ENCODE measurements at places on chromosomes 5 and 9.

GRCh38 chr5:65695896-65696295, 26.0 kb downstream of the SGTB start:
- DNase-seq, result no peak

- DNase-seq, result no peak
These were observed 46.0 kb upstream of the FSTL4 start for GRCh38 chr5:133658327-133658726.

DNA sequence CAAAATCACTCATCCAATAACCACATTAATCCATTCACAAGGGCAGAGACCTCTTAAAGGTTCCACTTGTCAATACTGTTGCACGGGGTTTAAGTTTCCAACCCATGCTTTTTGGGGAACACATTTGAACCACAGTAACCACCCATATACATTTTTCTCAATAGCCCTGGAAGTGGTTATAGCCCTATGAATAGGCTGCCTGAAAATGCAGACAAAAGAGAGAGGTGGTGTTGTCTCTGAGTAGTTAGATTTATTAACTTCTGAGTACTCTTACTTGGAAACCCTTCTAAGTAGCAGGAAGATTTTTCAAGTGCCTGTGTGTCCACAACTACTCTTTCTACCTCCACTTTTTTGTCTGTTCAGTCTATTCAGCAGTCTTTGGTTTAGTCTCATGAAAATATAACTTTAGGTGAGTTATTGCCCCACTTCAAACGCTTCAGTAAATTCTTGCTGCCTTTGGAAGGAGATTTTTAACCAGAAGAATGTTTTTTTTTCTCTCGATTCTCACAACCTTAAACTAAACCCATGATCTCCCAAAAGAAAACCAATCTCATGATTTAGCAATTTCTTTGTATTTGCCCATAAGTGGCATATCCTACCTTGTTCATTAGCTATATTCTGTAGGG, 42.6 kb downstream of the ARHGEF28 start:
- no peak for DNase-seq

GRCh38 chr5:135598691-135599395, 20.1 kb upstream of the CXCL14 start:
- no peak for DNase-seq

- DNase-seq, result no peak
These were observed 119.5 kb downstream of the SYK start for GRCh38 chr9:90921104-90921503.

GRCh38 chr9:75930730-75931321, 40.4 kb downstream of the PCSK5 start:
- no peak for DNase-seq

GRCh38 chr5:122500245-122501088, 188.4 kb downstream of the SNCAIP start:
- no peak for DNase-seq

- no peak for DNase-seq
These were observed 377.7 kb downstream of the PIK3R1 start for GRCh38 chr5:68593211-68593671.

DNA sequence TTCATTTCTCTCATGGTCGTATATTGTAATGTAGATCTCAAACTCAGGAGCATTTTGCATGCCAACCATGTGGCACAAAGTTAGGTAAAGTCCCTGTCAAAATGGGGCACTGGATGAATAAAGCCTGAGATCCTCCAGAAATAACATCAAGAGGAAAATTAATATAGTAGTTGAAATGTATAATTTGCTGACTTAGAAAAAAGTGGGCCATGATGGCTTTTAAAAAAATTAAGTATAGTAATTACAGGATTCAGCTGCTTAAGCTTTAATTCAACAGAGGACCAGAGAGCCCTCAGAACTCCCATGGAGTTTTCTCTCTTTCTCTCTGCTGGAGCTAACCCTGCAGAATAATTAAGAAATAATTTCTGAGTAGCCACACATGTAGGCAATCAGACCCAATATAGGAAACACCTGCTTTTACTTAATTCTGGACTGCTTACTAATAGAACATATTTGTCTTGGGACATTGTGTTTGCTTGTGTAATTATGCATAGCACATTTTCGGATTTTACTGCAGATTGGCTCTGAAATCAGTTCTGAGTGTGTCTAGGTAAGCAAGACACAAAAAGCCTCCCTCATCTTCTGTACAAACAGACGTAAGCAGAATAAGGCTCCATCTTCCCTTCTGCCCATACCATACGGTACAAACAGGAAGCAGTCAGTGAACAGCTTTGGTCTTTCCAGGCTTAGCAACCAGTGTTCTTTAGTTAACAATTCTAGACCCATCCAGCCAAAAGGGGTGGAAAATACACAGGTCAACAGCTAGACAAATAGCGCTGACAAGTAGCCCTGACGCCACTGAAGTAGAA, 26.5 kb upstream of the PCSK1 start:
- DNase-seq, result no peak

DNA sequence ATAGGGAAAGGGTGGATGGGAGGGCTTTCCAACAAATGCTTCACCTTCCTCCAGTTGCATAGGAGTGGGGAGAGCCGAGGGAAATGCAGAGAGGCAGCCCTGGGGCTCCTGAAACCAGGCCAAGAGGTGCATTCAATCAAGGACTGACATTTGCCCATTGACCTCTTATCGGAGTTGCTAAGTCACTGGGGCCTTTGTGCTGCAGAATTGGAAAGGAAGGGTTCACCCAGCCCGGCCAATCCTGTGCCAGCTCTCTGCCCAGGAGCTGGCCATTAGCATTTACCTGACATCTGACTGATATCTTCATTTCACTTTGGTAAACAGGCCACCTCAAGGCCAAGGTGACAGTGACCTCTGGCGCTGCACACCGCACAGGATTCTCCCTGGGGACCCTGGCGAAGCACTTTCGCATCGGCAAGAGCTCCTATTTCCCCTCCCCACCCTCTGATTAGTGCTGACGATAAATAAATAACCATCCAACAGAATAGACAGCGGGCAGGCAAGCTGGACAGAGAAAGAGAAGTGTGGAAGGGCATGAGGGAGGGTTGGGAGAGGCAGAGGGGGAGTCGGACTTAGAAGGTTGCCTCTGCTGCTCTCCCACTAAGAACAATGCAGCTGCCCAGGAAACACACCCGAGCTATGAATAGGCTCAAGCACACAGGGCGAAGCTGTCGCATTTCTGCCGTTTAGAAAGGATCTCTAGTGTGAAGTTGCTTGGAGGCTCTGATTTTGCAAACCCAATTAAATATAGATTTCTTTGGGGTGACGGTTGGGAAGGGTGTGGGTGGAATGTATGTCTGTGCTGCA, 57.0 kb upstream of the BOD1 start:
- DNase-seq, result no peak

DNA sequence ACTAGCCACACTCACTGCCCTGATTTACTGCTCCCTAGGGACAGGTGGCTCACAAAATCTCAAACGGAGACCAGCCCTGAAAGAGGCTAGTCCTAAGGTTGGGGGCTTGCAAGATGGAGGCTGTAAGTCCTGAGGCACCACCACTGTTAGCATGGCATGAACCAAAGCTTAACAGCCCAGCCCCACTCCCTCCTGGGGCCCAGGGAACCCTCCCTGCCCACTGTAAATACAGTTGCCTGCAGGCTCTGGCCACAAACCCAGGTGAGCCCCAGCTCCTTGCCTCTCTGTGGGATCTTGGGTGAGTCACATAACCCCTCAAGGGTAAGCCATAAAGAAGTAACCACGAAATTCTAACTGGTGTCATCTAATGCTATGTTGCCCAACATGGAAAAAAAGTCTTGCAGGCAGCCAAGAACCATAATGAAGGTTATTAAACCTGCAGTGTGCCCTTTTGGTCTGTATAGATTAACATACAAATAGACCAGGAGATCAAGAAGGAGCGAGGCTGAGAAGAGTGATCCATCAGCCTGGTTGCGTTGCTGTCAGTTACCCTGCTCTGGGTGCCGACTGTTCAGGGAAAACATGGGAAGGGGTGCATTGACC, 1.7 kb upstream of the POMT1 start:
- peak; percentile 26 for DNase-seq

DNA sequence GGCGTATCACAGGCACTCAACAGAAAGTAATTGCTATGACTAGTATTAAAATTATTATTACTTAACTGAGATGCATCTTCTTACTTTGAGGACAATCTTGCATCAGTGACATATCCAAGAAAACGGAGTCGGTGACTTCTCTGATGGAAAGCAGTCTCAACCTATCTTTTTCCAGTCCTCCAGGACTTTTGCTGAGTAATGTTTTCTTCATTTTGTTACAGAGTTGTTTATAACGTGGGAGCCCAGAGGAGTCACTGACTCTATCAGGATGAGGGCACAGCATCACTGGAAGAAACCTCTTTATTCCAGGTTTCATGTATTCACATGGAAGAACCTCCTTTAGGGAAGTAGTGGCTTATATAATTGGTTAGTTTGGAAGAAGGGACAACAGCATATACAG, 51.5 kb upstream of the MELK start:
- DNase-seq, result no peak

DNA sequence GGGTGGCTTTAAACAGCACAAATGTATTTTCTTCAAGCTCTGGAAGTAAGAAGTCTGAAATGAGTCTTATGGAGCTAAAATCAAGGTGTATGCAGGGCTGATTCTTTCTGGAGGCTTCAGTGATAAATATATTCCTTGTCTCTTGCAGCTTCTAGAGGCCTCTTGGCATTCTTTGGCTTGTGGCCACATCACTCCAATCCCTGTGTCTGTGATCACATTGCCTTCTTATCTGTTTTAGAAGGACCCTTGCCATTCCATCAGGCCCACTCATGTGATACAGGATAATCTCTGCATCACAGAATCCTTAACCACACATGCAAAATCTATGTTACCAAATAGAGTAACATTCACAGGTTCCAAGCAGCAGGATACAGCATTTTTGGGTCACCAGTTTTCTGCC, 917.8 kb upstream of the C9orf72 start:
- no peak for DNase-seq

- DNase-seq, result no peak
These were observed 24.8 kb upstream of the TERT start for GRCh38 chr5:1319436-1320256.
